SK-N-MC (cell line): ENCODE measurements at places on chromosomes 11 and 22.

GRCh38 chr11:113839842-113840241, 35.5 kb downstream of the USP28 start:
- no peak for DNase-seq

- DNase-seq: no peak
Observed at GRCh38 chr11:57290288-57290687, 34.5 kb downstream of the TNKS1BP1 start.

DNA sequence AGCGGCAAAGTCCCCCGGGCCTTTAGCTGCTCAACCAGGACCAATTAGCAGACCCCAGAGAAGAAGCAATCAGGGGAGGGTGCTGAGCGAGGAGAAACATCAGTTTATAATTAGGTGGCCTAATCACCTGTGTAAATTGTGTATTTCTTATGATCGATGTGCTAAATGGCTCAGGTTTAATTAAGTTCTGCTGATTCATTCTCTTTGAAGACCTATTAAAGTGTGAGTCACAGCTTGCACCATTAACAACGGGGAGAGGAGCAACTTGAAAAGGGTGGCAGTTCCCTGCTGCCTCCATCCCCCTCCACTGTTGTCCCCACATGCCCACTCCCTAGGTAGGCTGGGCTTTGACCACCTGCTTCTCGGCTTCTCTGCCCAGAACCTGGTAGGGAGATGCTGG, 10.7 kb downstream of the ISX start:
- DNase-seq: no peak

GRCh38 chr11:1194231-1194976, 28.5 kb upstream of the MUC5B start:
- no peak for DNase-seq

GRCh38 chr11:112023104-112023503, 2.1 kb upstream of the DLAT start:
- no peak for DNase-seq

GRCh38 chr22:45889539-45890350, 87.2 kb downstream of the WNT7B start:
- no peak for DNase-seq

GRCh38 chr11:123434911-123435310, 4.8 kb downstream of the GRAMD1B start:
- no peak for DNase-seq

- no peak for DNase-seq
Observed at GRCh38 chr11:104361975-104362374, 198.0 kb upstream of the PDGFD start.

GRCh38 chr22:31611061-31611760, 50.8 kb downstream of the PISD start:
- DNase-seq: no peak

- DNase-seq: no peak
Observed at GRCh38 chr11:116460156-116460920, 312.4 kb downstream of the BUD13 start.

DNA sequence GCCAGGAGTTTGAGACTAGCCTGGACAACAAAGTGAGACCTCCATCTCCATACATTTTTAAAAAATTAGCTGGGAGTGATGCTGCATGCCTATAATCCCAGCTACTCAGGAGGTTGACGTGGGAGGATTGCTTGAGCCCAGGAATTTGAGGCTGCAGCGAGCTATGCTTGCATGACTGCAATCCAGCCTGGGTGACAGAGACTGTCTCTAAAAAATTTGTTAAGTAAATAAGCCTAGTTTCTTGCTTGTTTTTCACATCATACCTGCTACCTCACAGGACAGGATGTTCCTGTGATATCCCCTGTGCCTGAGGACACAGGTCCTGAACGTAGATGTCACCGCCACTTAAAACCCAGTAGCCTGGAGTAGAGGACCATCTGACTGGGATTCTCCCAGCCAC, 348.6 kb downstream of the MN1 start:
- DNase-seq: no peak

DNA sequence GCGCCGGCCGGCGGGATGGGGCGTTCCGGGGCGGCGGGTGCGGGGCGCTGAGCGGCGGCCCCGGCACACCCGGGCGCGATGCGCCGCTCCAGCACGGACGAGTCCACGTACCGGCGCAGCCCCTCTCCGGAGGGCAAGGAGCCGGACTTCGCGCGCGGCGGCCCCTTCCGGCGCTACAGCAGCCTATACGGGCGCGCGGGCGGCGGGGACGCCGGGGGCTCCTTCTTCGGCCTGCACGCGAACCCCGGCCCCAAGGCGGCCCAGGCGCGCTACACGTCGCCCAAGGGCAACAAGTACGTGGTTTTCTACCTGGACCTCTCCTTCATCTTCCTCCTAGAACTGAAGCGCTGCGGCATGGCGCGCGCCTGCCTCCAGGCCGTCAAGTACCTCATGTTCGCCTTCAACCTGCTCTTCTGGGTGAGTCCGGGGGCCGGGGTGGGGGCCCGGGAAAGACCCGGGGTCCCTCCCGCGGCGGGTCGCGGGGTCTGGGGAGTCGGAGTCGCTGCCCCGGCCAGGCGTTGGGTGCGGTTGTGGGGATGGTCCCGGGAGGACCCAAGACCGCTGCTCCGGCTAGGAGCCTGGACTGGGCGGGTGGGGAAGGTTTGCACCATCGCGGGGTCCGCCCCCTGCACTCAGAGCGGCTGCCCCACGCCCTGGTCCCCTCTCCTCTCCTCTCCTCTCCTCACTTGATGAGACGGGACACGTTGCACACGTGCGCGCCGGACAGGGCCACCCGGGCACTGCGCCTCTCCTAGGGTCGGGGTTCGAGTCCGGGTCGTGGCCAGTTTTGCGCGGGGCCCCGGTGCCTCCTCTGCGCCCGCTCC, 7.5 kb downstream of the TSPAN4 start:
- no peak for DNase-seq

- DNase-seq: no peak
Observed at GRCh38 chr11:106186630-106187029, 109.2 kb downstream of the AASDHPPT start.

DNA sequence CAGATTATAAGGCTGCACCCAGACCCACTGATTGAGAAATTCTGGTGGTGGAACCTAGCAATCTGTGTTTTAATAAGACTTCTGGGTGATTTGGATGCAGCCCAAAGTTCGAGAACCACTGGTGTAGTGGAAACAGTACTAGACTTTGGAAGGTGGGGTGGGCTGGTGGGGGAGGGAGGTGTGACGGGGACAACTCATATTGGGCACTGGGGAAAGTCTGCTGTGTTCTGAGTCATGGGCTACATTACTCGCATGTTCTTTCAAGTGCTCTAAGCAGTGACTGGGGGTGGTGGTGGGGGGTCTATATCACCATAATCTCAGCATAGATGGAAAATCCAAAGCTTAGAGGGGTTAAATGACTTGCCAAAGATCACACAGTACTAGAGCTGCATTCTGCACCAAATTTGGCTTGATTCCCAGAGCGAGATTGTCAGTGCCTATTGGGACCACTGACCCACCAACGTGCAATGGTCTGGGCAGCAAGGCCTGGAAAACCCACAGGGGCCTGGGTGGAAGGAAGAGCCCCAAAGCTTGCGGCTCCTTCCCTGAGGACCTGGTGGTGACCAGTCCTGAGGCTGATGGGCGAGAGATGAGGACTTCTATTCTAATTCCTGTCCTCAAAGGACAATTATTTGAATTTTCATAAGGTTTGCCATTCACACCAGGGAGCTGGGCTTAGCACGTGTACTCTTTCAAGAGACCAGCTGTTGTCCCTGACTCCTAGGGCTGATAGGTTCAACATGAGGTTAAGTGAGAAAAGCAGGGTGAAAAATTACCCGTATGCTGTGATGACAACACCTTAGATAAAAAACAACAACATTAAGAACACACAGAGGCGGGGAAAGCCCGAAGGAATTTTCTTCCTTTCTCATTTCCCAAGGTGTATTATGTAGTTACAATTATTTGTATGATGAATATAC, 77.5 kb upstream of the NARS2 start:
- DNase-seq: no peak

DNA sequence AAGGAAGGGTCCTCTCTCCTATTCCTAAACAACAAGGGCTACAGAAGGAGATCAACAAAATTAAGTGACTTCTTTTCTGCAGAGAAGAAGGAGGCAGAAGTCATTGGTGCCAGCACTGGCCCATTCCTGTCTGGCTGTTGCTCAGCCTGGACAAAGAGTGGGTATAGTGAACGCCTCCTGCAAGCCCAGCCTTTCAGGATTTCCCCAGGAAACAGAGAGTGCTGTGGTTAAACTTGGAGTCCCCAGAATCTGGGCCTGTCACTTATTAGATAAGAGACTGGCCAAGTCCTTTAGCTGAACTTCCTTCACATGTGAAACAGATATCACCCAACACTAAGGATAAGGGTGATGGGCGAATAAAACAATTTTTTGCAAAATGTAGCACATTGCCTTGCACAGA, 10.9 kb downstream of the TST start:
- DNase-seq: no peak

DNA sequence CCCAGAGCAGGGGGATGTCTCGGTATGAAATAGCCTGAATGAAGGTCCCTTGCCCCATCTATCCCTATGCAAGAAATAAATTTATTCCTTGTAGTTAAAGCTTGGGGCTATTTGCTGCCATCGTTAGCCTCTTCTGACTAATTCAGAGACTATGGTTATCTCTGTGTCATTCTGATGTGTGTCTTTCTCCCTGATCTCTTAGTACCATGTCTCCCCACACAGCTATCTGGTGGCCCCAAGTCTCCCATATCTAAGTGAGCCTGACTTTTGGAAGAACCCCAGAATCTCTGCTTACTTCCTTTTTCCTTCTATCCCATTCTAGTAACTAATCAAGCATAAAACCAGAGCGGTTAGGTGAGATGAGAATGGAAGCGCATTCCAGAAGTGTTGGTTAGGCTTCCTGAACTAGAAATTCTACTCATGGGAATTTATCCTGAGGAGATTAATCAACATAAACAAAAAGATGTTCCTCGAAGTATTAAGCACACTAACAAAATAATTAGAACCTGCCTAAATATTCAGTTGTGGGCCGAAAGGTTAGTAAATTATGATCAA, 71.4 kb upstream of the BMAL1 start:
- DNase-seq: no peak

- no peak for DNase-seq
Observed at GRCh38 chr11:32706985-32707741, 87.3 kb downstream of the CCDC73 start.

- no peak for DNase-seq
Observed at GRCh38 chr11:128628686-128629085, 41.3 kb upstream of the ETS1 start.

DNA sequence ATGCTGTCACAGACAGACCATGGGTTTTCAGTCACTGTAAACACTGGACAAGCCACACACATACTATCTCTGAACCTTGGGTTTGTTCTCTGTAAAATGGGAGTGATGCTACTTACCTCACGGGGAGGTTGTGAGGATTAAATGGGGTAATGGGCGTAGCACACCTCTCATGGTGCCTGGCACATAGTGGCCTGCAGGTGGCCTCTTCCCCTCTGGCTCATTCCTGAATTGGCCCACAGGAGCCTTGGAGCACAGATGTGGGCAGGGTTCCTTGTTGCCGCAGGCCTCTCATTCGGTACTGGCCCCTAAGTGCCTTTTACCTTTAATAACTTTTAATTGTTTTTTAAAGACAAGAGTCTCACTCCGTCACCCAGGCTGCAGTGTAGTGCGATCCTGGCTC, 11.7 kb downstream of the MICAL2 start:
- no peak for DNase-seq

DNA sequence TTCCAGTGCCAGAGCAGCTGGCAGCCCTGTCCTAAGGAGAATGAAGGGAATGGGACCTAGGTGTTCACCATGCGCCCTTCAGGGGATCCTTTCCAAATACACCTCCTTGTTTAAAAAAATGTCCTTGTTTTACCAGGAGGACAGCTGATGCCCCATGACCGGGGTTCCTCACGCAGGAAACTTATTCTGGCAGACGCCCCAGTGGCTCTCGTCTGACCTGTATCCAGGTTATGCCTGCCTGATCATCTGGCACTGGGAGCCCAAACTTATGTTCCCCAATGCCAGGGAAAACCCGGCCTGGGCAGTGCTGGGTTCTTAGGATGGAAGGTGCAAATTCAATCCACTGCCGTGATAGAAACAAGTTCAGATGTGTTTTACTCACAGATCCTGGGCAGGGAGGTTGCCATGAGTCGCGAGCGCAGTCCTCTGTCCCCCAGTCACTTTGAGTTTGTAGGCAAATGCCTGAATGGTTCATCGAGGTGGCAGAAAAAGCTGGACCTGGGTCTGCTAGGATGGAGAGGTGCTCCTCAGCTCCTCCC, 31.5 kb downstream of the MOV10L1 start:
- no peak for DNase-seq

- no peak for DNase-seq
Observed at GRCh38 chr22:42317008-42317407, 46.6 kb upstream of the TCF20 start.

GRCh38 chr22:30662040-30662439, 5.6 kb downstream of the DUSP18 start:
- no peak for DNase-seq
